ENCODE measurements at places on chromosomes 13 and 19. TPM values are rescaled to one million over a fixed set of nuclear protein-coding genes. Genes with fewer than 3 reads are reported as not detected.

The TUBB4A gene
- 1.8 TPM for total RNA-seq

The SLC6A16 gene
- total RNA-seq: 1.6 TPM

The SKA3 gene
- 1.5 TPM for total RNA-seq

The MATK gene
- total RNA-seq: 1.0 TPM

The IZUMO1 gene
- total RNA-seq: not detected

The CCDC106 gene
- 11.0 TPM for total RNA-seq

The IGFL1 gene
- total RNA-seq: not detected

The RNASEH2B gene
- total RNA-seq: 11.6 TPM

The GSX1 gene
- not detected for total RNA-seq

The APLP1 gene
- total RNA-seq: 0.27 TPM

All from right lobe of liver (tissue), 6 donors.